ENCODE measurements at places on chromosomes 4 and X.

DNA sequence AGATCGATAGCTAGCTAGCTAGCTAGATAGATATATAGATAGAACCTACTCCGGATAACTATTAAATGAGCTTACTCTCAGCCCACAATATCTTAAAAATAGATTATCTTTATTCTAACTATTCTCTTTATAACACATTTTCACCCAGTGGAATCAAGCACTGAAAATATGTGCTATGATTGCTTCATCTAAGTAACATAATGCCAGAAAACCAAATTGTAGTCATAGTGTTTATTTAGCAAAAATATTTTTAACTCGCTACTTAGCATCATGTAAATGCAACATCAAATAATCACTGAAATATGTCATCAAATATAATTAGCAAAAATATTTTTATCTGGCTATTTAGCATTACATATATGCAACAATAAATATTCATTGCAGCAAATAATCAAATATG, 1.5 kb downstream of the TMEM156 start:
- DNase-seq, result no peak

GRCh38 chrX:110276778-110277177, 41.1 kb downstream of the AMMECR1 start:
- no peak for DNase-seq

GRCh38 chr4:71356924-71357663, 18.3 kb downstream of the SLC4A4 start:
- no peak for DNase-seq

DNA sequence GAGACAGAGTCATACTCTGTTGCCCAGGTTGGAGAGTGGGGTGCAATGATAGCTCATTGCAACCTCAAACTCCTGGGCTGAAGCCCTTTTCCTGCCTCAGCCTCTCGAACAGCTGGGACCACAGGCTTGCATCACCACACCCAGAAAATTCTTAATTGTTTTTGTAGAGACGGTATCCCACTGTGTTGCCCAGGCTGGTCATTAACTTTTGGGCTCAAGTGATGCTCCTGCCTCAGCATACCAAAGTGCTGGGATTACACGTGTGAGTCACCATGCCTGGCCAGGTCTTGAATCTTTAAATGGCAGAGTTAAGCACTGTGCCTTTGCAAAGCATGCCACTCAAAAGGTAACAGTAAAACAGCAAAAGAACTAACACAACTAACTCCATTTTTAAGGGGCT, 28.6 kb upstream of the BBS12 start:
- no peak for DNase-seq

- no peak for DNase-seq
These were observed 114.3 kb downstream of the VSIG4 start for GRCh38 chrX:65925592-65925991.

Measured in substantia nigra (tissue), 51 donors.